ENCODE measurements at places on chromosomes 7 and 10. TPM values are rescaled to one million over a fixed set of nuclear protein-coding genes. Genes with fewer than 3 reads are reported as not detected.
A peak's percentile ranks its signal among the peaks of the same experiment; 100 is the strongest.

- H3K4me1 ChIP-seq = peaks cover 47% of the 10 kb centered on the region
- DNase-seq = no peak
- H3K27me3 ChIP-seq = no peaks in the 10 kb centered on the region
- H3K36me3 ChIP-seq = no peaks in the 10 kb centered on the region
- H3K4me3 ChIP-seq = no peak overlapping the region
Observed at GRCh38 chr7:127858915-127859189, 172.4 kb downstream of the LRRC4 start.

GRCh38 chr10:106508950-106509349 is 655.6 kb downstream of the SORCS1 start:
- H3K36me3 ChIP-seq = no peaks in the 10 kb centered on the region
- H3K4me3 ChIP-seq = no peak overlapping the region
- H3K27ac ChIP-seq = no peak overlapping the region
- no peaks in the 10 kb centered on the region for H3K4me1 ChIP-seq

DNA sequence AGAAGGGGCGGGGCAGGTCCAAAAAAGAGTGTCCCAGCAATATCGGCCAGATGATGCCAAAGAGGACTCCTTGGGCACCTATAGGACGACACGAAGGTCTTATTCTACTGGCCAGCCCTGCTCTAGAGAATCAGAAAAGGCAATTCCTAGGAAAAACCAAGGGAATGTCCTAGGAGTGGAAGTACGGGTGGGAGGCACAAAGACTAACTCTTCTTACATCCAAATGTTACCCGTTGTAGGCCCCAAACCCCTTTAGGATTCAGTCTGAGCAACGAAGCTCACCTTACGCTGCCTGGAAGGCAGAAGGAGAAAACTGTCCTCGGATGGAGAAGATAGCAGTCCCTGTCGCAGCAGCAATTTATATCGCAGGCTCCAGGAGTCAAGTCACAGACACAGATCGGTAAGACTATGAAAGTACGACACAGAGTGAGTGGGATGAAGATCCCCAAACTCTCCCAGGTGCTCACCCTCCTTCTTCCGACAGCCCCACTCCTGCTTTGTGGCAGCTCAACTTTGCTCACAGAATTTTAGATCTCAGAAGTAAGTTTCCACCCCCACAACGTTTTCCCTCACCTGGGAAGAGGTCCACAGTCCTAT is 558 bp downstream of the TCTN3 start:
- H3K4me3 ChIP-seq = peak overlapping the region; percentile 81
- peaks cover 14% of the 10 kb centered on the region for H3K36me3 ChIP-seq
- H3K27me3 ChIP-seq = no peaks in the 10 kb centered on the region
- peaks cover 22% of the 10 kb centered on the region for H3K4me1 ChIP-seq
- H3K27ac ChIP-seq = peak overlapping the region; percentile 90

GRCh38 chr10:92837456-92837855 is 10.9 kb upstream of the EXOC6 start:
- no peak for DNase-seq
- H3K27me3 ChIP-seq = no peaks in the 10 kb centered on the region

DNA sequence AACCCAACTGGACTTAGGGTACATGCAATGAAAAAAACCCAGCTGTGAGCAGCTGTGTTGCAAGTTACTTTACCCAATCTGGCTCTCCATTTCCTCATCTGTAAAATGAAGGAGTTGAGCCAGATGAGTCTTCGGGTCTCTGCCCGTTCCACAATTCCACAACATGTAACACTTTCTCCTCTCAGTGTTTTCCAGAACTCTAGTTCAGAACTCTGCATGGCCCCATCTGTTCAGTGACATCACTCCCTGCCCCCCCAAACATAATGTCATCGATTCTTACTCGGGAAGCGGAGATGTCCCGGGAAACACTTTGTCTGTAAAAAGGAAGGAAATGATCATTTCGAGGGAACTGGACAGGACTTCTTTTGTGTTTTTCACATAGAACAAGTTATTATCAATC is 2.5 kb downstream of the SH3PXD2A start:
- H3K4me1 ChIP-seq = peaks cover 12% of the 10 kb centered on the region
- H3K27ac ChIP-seq = no peak overlapping the region
- no peak for DNase-seq
- H3K36me3 ChIP-seq = no peaks in the 10 kb centered on the region

GRCh38 chr10:129448539-129448938 is 18.5 kb upstream of the MGMT start:
- no peak overlapping the region for H3K4me3 ChIP-seq
- no peaks in the 10 kb centered on the region for H3K27me3 ChIP-seq
- no peaks in the 10 kb centered on the region for H3K4me1 ChIP-seq
- no peak for DNase-seq
- no peak overlapping the region for H3K27ac ChIP-seq

The POLR3A gene
- 27.2 TPM for total RNA-seq

The CAMK2B gene
- 0.90 TPM for total RNA-seq

The FAM25G gene
- not detected for total RNA-seq

The HOXA13 gene
- total RNA-seq = not detected

The HTR5A gene
- not detected for total RNA-seq

The MKI67 gene
- total RNA-seq = 136 TPM

The UCN3 gene
- total RNA-seq = not detected

The HOXA7 gene
- not detected for total RNA-seq

The ABCB4 gene
- 0.44 TPM for total RNA-seq

The PLXNA4 gene
- total RNA-seq = not detected

The TBX20 gene
- total RNA-seq = not detected

Data from CD8-positive, alpha-beta memory T cell (primary cell).